Stimulated activated CD8-positive, alpha-beta memory T cell treated with anti-CD3 and anti-CD28 coated beads, Interleukin-4, amount 100 ng/mL, for 1 hour (primary cell): ENCODE measurements at places on chromosomes 3 and 15.

DNA sequence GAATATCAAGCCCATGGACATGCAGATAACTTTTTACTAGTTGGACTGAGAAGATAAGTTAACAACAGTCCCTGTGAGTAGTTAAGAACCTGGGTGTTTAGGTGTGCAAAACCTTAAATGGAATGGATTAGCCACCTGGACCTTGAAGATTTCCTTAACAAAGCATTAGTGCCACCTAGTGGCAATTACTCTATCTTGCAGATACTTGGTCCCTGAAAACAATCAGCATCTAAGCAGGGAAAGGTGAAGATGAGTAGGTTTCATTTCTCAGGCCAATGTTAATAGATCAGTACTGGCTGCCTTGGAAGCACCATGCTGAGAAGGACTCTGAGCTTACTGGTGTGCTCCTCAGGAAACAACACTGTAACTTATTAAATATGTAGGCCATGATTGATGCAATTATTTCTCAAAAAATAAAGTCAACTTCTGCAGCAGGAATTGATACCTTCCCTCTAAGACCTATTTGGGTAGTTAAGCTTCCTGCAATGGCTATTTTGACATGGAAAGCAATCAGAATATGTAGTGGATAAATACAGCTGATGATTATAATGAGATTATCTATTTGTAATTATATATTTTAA is 329.4 kb downstream of the TBC1D5 start:
- no peak for DNase-seq

- no peak for DNase-seq
Measured at GRCh38 chr15:50050986-50051743, 67.9 kb downstream of the ATP8B4 start.

DNA sequence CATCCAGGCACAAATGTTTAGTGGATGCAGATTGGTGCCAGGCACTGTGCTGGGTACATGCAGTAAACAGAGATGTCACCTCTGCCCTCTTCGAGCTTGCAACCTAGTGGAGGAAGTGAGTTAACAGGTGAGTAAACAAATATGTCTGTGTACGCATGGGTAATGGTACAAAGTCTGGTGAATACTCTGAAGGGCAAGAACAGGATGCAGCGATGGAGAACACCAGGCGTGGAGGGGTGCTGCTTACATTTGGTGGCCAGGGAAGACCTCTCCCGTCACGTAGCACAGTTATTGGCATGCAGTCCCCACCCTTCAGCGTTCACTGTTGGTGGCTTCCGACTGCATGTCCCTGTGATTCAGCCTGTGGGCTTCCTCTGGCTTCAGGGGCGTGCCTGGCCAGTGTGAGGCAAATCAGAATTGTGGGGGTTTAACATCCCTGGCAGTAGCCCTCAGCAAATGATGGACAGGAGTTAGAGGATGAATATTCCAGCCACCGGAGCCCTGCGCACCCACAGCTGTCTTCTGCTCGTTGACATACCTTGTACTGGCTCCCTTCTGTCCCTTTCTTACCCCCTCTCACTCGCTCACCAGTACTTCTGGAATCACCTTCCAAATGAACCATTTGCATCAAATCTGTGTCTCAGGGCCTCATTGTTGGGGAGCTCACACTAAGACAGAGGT is 9.1 kb upstream of the HDAC11 start:
- no peak for DNase-seq

GRCh38 chr3:69472093-69472492 is 86.2 kb upstream of the FRMD4B start:
- no peak for DNase-seq

GRCh38 chr3:45617430-45618080 is 23.0 kb downstream of the LIMD1 start:
- no peak for DNase-seq

- no peak for DNase-seq
Measured at GRCh38 chr3:139772539-139773500, 95.0 kb upstream of the NMNAT3 start.
